ENCODE measurements at places on chromosomes 4 and X.

DNA sequence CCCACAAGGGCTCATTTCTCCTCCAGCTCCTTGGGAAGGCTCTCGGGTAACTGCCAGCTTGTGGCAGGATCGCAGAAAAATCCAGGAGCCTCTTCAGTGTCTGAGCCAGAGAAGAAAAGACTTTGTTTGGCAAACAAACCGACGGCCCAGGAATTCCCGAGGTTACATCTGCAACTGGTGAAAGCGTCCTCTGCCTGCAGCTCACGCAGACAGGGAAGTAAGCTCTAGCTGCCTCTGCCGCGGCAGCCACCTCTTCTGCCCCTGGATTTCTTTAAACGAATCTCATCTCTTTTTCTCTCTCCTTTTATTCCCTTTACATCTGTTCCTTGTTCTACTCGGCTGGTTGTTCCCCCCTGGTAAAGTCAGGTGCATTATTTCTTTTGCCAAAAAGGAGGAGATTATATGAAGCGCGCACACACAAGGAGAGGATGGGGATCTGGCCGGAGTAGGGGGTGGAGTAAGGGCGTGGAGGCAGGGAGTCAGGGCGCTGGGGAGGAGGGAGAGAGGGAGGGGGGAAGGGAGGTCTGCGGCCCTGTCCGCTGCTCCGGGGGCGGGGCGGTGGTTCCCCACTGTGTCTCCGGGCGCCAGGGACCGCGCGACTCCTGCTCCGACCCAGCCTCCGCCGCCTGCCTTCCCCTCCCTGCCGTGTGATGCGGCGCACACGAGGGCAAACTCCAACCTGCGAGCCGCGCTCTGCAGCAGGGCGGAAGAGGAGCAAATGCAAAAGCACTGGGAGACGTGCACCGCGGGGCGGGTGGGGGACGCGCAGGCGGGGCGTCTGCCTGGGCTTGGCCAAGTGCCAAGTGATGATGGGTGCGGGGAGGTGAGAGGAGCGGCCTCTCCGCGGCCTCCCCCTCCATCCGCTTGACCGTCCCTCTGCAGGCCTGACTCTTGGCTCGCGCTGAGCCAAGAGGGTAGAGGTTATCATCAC, at the start of gene DCHS2:
Gene DCHS2 (minus strand): TSS at position 459 of the 931 bp plus-strand sequence. CDS start 444 bp downstream, at position 15.
- DNase-seq = peak; percentile 15

GRCh38 chrX:16018291-16018690, 105.1 kb upstream of the GRPR start:
- no peak for DNase-seq

DNA sequence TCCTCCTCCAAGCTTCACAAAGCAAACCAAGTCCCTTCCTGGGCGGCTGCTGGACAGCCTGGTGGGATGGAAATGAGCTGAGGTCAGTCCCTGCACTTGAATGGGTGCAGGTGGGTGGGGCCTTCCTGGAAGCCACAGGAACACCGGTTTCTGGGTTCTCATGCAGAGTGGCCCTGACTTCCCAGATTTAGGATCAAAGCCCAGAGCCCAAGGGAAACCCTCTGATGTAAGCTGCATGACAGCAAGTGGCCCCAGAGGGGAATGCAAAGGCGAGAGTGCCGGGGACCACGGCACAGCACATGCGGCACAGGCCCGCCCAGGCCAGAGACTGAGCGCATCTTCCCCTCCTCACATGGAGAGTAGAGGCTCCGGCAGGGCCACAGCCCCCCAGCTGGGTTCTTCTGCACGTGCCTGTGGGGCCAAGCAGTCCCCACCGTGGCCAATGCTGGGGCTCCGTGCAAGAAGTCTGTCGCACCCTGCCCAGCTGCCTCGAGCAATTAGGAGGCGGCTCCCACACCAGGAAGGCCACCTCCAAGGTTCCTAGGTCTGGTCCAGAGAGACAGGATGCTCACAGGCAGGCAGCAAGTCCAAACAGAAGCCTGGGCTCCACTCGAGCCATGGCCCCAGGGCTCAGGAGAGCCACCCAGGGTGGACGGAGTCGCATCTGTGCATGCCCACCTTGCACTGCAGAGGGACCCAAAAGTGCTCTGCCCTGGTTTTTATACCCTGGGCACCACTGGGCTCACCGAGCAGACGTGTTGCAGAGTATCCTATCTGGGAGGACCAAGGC, 83.0 kb downstream of the HTRA3 start:
- DNase-seq = no peak

DNA sequence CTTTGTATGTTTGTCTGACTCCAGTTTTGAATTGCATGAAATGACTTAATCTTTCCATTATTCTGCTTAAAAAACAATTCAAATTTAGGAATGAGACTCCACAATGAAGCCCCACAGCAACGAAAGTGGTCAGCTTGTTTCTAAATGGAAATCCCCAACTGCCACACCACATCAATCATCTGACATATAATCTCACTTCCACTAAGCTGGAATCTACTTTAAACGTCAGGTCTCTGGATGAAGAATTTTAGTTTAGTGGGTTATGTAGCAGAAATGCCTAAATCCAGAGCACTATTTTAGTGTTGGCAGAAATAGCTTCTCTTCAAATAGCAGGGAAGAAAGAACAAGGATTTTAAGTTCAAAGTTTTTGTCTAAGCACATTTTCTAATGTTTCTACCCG, 1.7 kb upstream of the BMP2K start:
- no peak for DNase-seq

GRCh38 chr4:3411676-3412075, 30.1 kb upstream of the HGFAC start:
- no peak for DNase-seq

DNA sequence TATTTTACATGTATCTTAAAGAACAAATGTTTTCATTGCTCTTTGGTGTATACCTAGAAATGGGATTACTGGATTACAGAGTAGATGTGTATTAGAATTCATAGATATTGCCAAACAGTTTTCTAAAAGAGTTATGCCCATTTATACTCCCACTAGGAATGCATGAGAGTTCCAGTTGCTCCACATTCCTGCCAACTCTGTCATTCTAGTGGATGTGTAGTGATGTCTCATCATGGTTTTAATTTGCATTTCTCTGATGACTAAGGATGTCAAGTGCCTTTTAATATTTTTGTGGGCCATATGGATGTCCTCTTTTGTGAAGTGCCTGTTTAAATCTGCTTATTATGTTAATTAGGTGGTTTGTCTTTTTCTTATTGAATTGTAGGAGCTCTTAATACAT, 65.6 kb upstream of the BMP2K start:
- no peak for DNase-seq

DNA sequence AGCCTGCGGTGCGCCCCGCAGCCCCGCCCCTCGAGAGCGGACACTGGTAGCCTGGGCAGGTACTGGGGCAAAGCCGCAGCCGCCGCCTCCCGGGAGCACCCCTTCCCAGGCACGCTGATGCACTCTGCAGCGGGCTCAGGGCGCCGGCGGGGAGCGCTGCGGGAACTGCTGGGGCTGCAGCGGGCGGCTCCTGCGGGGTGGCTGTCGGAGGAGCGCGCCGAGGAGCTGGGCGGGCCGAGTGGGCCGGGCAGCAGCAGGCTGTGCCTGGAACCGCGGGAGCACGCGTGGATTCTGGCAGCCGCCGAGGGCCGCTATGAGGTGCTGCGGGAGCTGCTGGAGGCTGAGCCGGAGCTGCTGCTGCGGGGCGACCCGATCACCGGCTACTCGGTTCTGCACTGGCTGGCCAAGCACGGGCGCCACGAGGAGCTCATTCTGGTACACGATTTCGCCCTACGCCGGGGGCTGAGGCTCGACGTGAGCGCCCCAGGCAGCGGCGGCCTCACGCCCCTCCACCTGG, 401 bp downstream of the SOWAHD start:
- DNase-seq = peak; percentile 42

DNA sequence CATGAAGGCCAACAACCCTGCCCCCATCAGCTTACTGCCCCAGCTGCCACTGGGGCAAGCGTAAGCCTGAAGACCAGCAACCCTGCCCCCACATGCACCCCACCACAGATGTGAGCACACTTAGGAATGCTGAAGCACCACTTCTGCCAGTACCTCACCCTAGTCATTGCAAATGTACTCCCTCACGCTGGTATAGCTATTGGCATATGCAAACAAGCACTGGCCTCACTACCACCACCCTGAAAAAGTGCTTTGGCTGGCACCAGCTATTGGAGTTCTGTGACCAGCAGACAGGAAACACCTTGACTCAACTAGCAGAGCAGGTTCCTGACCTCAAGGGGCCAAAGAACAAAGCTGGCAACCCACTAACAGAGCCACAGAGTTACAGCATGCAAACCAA, 534.4 kb upstream of the POU3F4 start:
- no peak for DNase-seq

- DNase-seq = no peak
Measured at GRCh38 chr4:85610450-85610849, 135.5 kb downstream of the ARHGAP24 start.

DNA sequence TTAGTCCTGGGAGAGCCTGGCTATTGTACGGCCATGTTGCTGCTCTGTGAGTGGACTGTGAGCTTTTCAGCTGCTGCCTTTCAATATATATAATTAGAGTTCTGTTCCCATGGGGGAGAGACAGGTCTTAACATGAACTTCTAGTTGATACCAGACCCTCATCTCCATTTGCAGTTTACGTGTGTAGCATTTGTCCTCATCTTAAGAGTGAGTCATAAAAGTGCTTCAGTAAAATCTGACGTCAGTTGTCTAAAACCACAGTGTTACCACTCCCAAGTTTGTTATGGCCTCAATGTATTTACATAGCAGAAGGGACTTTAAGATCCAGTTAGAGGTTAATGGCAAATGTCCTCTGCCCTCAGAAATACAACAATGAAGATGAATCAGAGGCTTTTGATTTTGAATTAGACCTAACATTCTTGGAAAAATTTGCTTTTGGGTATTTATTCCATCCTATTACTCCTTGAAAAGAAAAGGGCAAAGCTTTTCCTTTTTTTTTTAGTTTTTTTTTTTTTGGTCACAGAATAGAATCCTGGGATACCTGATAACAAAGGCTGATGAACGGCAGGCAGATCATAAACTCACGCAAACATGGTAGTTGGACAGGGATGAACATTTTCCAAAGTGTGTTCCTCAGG, 38.6 kb downstream of the PHOX2B start:
- DNase-seq = no peak

GRCh38 chrX:32894679-32895078, 316.7 kb downstream of the DMD start:
- DNase-seq = no peak

DNA sequence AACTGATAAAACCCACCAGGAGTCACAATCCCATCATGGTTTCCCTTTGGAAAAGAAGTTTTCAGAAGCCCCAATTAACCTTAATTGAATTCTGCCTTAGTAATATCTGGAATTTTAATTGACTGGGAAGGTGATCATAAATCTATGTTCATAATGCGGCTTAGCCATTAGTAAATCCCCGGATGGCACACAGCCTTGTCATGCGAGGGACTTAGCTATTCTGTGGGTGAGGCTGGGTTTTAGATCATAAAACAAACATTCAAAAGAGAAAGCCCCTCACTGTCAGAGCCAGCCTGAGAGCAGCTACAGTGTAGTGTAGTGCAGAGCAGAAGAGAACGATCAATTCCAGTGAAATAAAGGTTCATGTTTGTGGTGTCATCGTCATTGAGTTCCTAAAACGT, 124.0 kb upstream of the NOCT start:
- no peak for DNase-seq

- no peak for DNase-seq
Measured at GRCh38 chr4:8862800-8863685, 8.6 kb downstream of the HMX1 start.

All from memory B cell (primary cell).